H9 (cell line): ENCODE measurements at places on chromosomes 6 and 20.
A peak's percentile ranks its signal among the peaks of the same experiment; 100 is the strongest.

GRCh38 chr6:12716298-12716916, at the start of gene PHACTR1:
Gene PHACTR1, plus strand, starts transcription at chr6:12716767.
- H3K27me3 ChIP-seq: no peaks in the 10 kb centered on the region
- H3K36me3 ChIP-seq: no peaks in the 10 kb centered on the region
- H3K4me1 ChIP-seq: no peaks in the 10 kb centered on the region

DNA sequence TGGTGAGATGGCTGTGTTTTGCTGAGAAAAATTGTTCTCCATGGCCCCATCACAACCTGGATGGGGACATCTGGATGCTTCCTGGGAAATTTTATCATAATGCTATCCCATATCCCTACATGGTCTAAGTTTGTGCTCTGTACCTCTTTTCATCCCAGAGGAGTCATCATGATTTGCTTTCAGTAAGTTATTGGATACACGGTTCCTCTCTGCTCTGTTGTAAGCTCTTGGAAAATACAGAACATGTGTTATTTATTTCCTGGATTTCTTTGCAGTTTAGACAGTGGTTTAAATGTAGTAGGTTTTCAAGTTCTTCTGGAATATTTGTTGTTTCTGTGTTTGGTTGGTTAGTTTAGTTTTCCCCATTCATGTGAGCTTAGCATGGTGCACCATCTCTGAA, 129.2 kb upstream of the ECI2 start:
- H3K36me3 ChIP-seq: no peaks in the 10 kb centered on the region
- no peaks in the 10 kb centered on the region for H3K4me1 ChIP-seq
- no peaks in the 10 kb centered on the region for H3K27me3 ChIP-seq
- no peak overlapping the region for H3K27ac ChIP-seq
- DNase-seq: no peak

- DNase-seq: no peak
- H3K4me1 ChIP-seq: peaks cover 2% of the 10 kb centered on the region; the same call in 1 of the 2 replicates
- no peaks in the 10 kb centered on the region for H3K27me3 ChIP-seq
- no peaks in the 10 kb centered on the region for H3K36me3 ChIP-seq
These were observed 14.9 kb downstream of the BHLHE23 start for GRCh38 chr20:62991863-62992262.

DNA sequence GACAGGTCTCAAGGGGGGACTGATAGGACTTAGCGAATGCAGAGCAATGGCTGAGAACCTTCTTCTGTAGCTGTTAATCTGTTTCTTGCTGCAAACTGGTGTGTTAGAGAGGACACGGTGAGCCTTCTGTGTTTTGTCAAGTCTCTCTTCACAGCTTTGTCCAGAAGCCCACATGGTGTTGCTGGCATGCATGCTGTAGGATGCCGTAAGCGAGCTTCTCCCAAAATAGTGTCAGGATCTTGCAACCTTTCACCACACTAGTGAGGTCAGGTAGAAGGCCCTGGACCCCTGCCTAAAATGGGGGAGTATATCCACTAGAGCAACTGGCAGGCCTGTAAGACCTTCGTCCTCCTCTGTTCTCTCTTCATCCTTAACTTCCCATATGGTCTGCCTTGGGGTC, 51.9 kb upstream of the GLP1R start:
- no peak for DNase-seq
- no peaks in the 10 kb centered on the region for H3K27me3 ChIP-seq
- H3K4me3 ChIP-seq: no peak overlapping the region

- H3K27me3 ChIP-seq: no peaks in the 10 kb centered on the region
- no peaks in the 10 kb centered on the region for H3K36me3 ChIP-seq
These were observed 35.8 kb downstream of the RREB1 start for GRCh38 chr6:7143476-7143974.

GRCh38 chr6:55943329-55943728, 67.9 kb upstream of the BMP5 start:
- H3K27ac ChIP-seq: no peak overlapping the region
- H3K4me1 ChIP-seq: no peaks in the 10 kb centered on the region
- no peaks in the 10 kb centered on the region for H3K27me3 ChIP-seq
- DNase-seq: no peak
- no peak overlapping the region for H3K4me3 ChIP-seq

DNA sequence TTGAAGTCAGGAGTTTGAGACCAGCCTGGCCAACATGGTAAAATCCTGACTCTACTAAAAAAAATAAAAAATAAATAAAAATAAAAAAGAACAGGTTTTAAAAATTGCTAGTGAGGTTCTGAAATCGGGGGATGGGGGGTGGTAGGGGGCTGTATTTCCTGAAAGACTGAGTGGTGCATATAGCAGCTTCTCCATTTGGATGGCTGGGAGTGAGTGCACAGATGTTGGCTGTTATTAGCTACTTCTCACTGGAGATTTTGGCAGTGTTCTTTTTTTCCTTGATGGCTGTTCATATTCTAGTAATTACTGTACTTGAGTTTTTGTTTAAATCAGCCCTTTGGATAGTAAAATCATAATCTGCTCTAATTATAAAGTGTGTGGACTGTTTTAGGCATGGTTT, 79.8 kb downstream of the RTN4IP1 start:
- no peaks in the 10 kb centered on the region for H3K27me3 ChIP-seq
- H3K4me3 ChIP-seq: no peak overlapping the region
- H3K27ac ChIP-seq: no peak overlapping the region
- H3K4me1 ChIP-seq: no peaks in the 10 kb centered on the region

DNA sequence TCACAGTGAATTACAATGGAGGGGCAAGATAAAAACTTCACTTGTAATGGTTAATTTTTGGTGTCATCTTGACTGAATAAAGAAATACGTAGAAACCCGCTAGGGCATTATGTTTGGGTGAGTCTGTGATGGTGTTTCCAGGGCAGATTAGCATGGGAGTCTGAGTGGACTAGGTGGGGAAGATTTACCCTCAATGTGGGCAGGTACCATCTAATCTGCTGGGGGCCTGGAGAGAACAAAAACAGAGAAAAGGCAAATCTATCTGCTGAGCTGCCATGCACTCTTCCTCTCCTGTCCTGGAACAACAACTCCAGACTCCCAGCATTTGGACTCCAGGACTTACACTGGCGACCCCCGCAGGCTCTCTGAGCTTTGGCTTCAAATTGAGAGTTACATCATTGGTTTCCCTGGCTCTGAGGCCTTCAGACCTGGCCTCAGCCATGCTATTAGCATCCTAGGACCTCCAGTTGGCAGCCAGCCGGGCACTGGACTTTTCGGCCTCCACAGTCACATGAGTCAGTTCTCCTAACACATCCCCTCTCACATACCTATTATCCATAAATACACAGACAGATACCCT, 19.7 kb downstream of the NINL start:
- DNase-seq: no peak
- no peak overlapping the region for H3K4me3 ChIP-seq
- no peaks in the 10 kb centered on the region for H3K4me1 ChIP-seq
- peaks cover 35% of the 10 kb centered on the region for H3K36me3 ChIP-seq
- H3K27ac ChIP-seq: no peak overlapping the region

DNA sequence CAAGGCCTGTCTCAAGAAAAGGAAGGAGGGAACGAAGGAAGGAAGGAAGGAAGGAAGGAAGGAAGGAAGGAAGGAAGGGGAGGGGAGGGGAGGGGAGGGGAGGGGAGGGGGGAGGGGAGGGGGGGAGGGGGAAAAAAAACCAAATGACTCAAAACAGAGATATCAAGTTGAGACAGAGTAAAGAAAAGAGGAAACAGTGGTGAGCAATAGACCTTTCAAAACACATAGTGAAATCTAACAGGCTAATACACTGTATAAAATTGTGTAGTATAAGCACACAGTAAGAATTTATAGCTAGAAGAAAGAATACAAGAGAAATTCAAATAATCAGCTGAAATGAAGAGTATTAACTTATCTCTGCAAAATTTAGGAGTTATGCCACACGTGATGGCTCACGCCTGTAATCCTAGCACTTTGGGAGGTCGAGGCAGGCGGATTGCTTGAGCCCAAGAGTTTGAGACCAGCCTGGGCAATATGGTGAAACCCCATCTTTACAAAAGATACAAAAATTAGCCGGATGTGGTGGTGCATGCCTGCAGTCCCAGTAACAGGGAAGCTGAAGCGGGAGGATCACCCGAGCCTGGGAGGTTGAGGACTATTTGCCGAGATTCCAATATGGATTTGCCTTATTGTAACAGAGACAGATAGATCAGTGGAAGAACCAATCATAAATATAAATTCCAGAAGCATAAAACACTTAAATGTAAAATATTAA, 123.2 kb downstream of the PRND start:
- DNase-seq: no peak
- no peak overlapping the region for H3K4me3 ChIP-seq
- H3K27me3 ChIP-seq: no peaks in the 10 kb centered on the region
- no peaks in the 10 kb centered on the region; the same call in 2 of the 3 replicates for H3K36me3 ChIP-seq
- H3K27ac ChIP-seq: no peak overlapping the region
- no peaks in the 10 kb centered on the region for H3K4me1 ChIP-seq

DNA sequence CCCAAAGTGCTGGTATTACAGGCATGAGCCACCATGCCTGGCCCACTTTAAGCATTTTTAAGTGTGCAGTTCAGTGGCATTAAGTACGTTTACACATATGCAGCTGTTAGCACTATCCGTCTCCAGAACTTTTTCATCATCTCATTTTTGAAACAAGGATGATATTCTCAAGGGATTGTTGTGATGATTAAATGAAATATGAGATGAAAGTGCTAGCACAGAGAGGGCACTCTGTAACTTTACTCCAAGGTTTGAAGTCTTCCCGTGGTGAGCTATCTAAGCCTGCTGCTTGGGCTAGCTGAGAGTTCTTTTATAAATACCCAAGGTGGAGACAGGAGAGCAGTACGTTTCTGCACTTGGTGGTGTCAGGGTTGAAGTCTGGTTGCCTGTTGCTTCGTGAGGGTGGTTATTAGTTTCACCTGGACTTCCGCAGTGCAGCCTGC, 6.6 kb downstream of the TM9SF4 start:
- H3K36me3 ChIP-seq: peaks cover 10% of the 10 kb centered on the region
- H3K4me1 ChIP-seq: no peaks in the 10 kb centered on the region
- no peak overlapping the region for H3K4me3 ChIP-seq
- H3K27me3 ChIP-seq: no peaks in the 10 kb centered on the region

GRCh38 chr20:23296841-23297701, 53.5 kb upstream of the NXT1 start:
- no peak overlapping the region for H3K4me3 ChIP-seq
- H3K27me3 ChIP-seq: no peaks in the 10 kb centered on the region
- no peak for DNase-seq
- H3K4me1 ChIP-seq: no peaks in the 10 kb centered on the region
- peaks cover 1% of the 10 kb centered on the region; the same call in 2 of the 3 replicates for H3K36me3 ChIP-seq
- no peak overlapping the region for H3K27ac ChIP-seq

GRCh38 chr20:60402189-60403058, 444.2 kb downstream of the CDH26 start:
- DNase-seq: no peak
- H3K36me3 ChIP-seq: no peaks in the 10 kb centered on the region; the same call in 2 of the 3 replicates
- H3K4me3 ChIP-seq: no peak overlapping the region
- no peak overlapping the region for H3K27ac ChIP-seq
- H3K4me1 ChIP-seq: no peaks in the 10 kb centered on the region

GRCh38 chr6:100809346-100809745, 71.8 kb downstream of the ASCC3 start:
- no peak overlapping the region for H3K27ac ChIP-seq
- H3K4me1 ChIP-seq: no peaks in the 10 kb centered on the region
- no peak for DNase-seq
- H3K4me3 ChIP-seq: no peak overlapping the region
- H3K27me3 ChIP-seq: no peaks in the 10 kb centered on the region
- H3K36me3 ChIP-seq: peaks cover 8% of the 10 kb centered on the region; the same call in 1 of the 2 replicates

- H3K4me1 ChIP-seq: peaks cover 2% of the 10 kb centered on the region; the same call in 1 of the 2 replicates
- peak; percentile 91 for DNase-seq
- H3K36me3 ChIP-seq: no peaks in the 10 kb centered on the region
- H3K4me3 ChIP-seq: no peak overlapping the region
- no peak overlapping the region for H3K27ac ChIP-seq
These were observed 27.1 kb downstream of the CD83 start for GRCh38 chr6:14144678-14145113.

DNA sequence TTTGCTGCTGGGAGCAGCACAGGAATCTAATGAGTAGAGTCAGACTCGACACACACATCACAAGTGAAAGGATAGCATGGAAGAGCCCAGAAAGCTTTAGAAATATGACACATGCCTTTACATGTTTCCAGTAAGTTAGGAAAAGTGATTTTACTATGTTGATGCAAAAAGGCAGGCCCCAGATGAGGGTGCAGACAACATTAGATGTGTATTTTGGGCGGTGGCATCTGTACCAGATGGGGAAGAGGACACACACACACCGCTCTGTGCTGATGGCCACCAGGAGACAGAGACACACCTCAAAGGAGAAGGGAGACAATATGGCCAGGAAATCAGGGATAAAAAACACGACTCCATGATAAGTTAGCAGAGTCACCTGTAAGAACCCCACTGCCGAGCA, 625 bp downstream of the MAS1L start:
- no peaks in the 10 kb centered on the region for H3K27me3 ChIP-seq
- DNase-seq: peak; percentile 6
- H3K4me1 ChIP-seq: no peaks in the 10 kb centered on the region
- H3K4me3 ChIP-seq: no peak overlapping the region
- no peak overlapping the region for H3K27ac ChIP-seq

DNA sequence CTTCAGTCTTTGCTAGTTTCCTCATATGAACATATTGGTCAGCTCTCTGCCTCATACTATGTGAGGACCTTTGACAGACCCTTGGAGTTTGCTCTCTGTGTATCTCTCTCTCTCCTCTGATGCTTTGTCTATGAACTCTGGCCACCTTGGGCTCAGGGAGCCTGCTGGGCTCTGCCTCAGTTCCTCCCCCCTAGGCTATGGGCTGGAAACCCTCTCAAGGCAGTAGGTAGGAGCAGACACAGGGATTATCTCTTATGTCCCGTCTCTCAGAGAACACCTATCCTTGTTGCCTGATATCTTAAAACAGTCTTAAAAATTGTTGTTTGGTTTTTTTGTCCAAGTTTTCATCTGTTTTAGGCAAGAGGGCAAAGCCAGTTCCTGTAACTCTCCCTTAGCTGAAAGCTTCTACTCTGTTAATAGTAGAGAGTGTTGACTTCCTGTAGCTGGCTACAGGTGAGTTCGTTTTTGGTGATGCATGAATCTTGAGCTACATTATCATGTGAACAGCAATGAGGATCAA, 68.3 kb downstream of the BCAS1 start:
- DNase-seq: no peak
- H3K27ac ChIP-seq: no peak overlapping the region
- H3K27me3 ChIP-seq: no peaks in the 10 kb centered on the region
- H3K36me3 ChIP-seq: no peaks in the 10 kb centered on the region
- no peak overlapping the region for H3K4me3 ChIP-seq

DNA sequence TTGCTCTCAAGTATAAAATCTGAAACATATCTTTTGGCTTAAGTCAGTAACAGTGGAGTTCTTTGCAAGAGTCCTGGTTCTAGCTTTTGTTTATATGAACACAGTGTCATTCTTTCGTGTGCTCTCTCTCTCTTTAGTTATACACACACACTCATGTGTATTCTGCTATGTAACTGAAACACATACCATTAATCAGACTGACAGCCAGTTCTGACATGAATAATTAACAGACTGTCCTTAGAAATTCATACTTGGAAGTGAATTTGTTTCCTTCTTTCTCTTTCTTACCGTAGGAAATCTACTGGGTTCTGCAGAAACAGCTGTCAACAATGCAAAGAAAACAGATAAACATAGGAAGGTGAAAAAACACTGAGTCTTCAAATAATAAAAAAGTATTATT, 2.5 kb downstream of the MCM9 start:
- peaks cover 51% of the 10 kb centered on the region for H3K36me3 ChIP-seq
- H3K27ac ChIP-seq: no peak overlapping the region
- DNase-seq: no peak
- H3K27me3 ChIP-seq: no peaks in the 10 kb centered on the region
- H3K4me3 ChIP-seq: no peak overlapping the region
